ENCODE measurements at places on chromosomes 1 and 21. TPM values are rescaled to one million over a fixed set of nuclear protein-coding genes. Genes with fewer than 3 reads are reported as not detected.
A peak's percentile ranks its signal among the peaks of the same experiment; 100 is the strongest.

MROH9 gene
- not detected for total RNA-seq

PARK7 gene
- 448 TPM for total RNA-seq

CNTN2 gene
- not detected for total RNA-seq

FOXD3 gene
- total RNA-seq = 0.12 TPM

TMPRSS3 gene
- total RNA-seq = not detected

- DNase-seq = no peak
Observed at GRCh38 chr1:171917331-171917730, 76.0 kb downstream of the DNM3 start.

GRCh38 chr1:79638382-79638781 is 631.9 kb upstream of the ADGRL4 start:
- no peak for DNase-seq

GRCh38 chr1:6435547-6435946 is 11.0 kb downstream of the ESPN start:
- no peak for DNase-seq

- DNase-seq = no peak
Observed at GRCh38 chr1:29599826-29600225, 363.5 kb downstream of the PTPRU start.

- DNase-seq = no peak
Observed at GRCh38 chr1:162070825-162071224, 1.3 kb downstream of the NOS1AP start.

- no peak for DNase-seq
Observed at GRCh38 chr1:46295306-46295705, 8.1 kb downstream of the LRRC41 start.

DNA sequence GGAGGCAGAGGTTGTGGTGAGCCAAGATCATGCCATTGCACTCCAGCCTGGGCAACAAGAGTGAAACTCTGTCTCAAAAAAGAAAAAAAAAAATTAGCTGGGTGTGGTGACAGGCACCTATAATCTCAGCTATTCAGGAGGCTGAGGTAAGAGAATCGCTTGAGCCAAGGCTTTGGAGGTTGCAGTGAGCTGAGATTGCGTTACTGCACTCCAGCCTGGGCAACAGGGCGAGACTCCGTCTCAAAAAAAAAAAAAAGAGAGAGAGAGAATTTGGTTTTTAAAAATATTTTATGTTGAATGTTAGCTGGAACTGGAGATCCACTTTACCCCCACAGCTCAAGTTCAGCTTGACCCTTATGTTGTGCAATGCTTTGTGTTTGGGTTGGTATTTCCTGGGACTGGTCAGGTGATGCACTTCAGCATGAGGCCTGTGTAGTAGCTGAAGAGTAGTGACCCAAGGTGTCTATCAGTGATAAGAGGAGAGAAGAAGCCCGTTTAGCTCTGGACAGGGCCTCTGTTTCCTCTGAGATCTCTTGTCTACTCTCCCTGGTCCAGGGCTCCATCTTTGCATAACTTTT is 36.8 kb upstream of the MACF1 start:
- peak; percentile 25 for DNase-seq

DNA sequence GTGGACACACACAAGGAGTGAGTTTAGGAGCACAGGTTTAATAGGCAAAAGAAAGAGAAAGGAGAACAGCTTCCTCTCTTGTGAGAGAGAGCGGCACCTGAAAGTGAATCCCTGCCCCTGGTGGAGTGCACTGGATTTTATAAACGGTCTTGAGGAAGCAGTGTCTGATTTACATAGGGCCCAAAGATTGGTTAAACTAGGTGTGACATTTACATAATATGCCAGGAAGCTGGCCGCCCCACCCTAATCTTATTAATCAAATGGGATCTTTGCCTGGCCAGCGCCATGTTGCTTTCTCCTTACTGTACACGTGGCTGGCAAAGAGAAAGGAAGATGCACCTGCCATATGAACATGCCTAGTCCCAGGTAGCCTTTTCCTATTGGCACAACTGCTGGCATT is 38.7 kb downstream of the CFH start:
- DNase-seq = peak; percentile 9

DNA sequence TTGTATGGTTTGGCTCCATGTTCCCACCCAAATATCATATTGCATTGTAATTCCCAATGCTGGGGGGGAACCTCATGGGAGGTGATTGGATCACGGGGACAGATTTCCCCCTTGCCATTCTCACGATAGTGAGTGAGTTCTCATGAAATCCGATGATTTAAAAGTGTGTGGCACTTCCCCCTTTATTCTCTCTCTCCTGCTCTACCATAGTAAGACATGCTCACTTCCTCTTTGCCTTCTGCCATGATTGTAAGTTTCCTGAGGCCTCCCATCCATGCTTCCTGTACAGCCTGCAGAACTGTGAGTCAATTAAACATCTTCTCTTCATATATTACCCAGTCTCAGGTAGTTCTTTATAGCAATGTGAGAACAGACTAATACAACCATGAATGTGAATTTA is 211.6 kb upstream of the NR5A2 start:
- no peak for DNase-seq

GRCh38 chr1:168833801-168834224 is 104.8 kb upstream of the DPT start:
- DNase-seq = no peak

DNA sequence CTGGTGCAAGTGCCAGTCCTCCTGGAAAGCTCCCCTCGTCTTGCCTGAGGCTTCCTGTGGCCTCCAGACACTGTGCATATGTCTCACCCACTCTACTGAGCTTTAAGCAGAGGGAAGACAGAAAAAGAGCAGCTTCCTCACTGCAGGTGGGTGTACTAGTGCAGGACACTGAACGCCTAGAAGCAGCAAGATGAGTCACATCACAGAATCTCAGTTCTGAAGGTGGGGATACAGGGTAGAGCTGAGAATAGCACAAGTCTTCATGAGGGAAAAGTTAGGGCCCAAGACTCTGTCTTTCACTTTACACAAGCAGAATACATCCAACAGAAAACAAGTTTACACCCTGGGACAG is 37.4 kb downstream of the PCAT6 start:
- DNase-seq = no peak

- peak; percentile 71 for DNase-seq
Observed at GRCh38 chr1:115411371-115412063, 73.5 kb upstream of the NGF start.

GRCh38 chr21:43814215-43815106 is 25.1 kb downstream of the RRP1 start:
- no peak for DNase-seq

DNA sequence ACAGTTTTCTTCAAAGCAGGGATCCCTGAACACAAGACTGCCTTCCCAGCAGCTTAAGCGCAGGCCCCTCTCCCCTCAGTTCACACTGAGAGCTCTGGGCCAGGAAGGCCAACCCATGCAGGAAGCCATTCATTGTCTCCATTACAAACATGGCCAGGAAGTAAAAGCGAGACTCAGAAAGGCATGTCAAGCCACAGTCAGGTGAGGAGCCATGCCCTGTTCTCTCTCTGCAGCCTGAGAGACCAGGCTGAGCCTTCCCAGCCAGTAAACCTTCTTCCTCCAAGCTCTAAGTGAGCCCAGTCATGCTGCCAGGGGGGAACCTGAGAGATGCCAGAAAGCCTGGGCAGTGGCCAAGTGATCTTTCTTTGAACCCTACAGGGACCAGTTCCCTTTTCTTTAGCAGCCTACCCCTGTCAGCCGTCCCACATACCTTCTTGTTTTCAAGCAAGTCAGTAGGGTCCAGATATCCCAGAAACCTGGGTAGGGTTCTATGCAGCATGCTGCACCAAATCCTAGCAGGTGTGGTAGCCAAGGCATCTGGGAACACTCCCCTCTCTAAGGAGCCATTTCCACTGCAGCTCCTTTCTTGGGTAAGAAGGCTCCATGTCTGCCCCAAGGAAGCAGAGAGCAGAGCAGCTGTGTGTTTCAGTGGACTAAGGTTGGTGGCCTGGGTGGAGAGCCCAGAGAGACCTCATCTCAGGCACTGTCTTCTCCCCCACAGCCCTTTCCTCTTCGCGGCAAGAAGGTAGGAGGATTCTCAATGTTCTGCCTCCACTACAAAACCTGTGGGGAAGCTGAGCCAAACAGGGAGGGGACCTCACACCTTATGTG is 977 bp downstream of the TRAF3IP3 start:
- no peak for DNase-seq

GRCh38 chr1:243623841-243624240 is 226.2 kb downstream of the AKT3 start:
- DNase-seq = no peak

- peak; percentile 70 for DNase-seq
Observed at GRCh38 chr1:158101927-158102326, 78.8 kb upstream of the CD1D start.

- no peak for DNase-seq
Observed at GRCh38 chr1:17688217-17688810, 66.8 kb upstream of the ACTL8 start.

All from Daoy (cell line).